HFFc6 (cell line): ENCODE measurements at places on chromosomes 12 and 14. TPM values are rescaled to one million over a fixed set of nuclear protein-coding genes. Genes with fewer than 3 reads are reported as not detected.

DNA sequence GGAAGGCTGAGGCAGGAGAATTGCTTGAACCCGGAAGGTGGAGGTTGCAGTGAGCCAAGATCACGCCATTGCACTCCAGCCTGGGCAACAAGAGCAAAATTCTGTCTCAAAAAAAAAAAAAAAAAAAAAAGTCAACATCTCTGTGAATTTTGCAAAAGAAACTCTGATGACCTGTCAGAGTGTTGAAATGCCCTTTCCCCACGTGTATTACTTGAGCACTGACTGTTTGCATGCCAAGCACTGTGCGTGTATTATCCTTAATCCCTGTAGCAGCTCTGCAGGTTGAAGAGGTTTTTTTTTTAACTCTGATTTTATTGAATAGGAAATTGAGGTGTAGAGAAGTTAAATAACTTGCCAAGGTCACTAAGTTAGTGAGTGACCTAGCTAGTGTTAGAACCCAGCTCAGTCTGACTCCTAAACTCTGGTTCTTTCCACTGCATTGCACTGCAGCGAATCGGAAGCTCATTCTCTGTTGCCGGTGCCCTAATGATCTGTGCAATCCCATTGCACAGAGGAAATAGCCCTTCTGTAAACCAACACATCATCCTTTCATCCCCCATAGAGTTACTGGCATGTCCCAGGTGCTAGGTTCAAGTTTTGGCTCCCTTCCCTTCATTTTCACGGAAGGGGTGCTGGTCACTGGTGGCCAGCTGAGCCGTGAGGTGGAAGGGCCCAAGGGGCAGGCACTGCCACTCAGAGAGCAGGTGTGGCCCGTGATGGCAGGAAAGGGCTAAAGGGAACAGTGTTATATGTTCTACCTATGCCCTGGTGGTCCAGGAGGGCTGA, 122.3 kb downstream of the EML1 start:
- peaks cover 10% of the 10 kb centered on the region for H3K4me1 ChIP-seq
- H3K27me3 ChIP-seq: no peaks in the 10 kb centered on the region
- no peak overlapping the region for H3K27ac ChIP-seq

- H3K27ac ChIP-seq: peak overlapping the region; percentile 40; the same call in 1 of the 2 replicates
- peaks cover 31% of the 10 kb centered on the region for H3K36me3 ChIP-seq
- no peaks in the 10 kb centered on the region; the same call in 1 of the 2 replicates for H3K27me3 ChIP-seq
- no peak overlapping the region for H3K4me3 ChIP-seq
- H3K4me1 ChIP-seq: peaks cover 13% of the 10 kb centered on the region
These were observed 26.8 kb upstream of the VPS33A start for GRCh38 chr12:122293081-122293480.

GRCh38 chr14:62420847-62421246, 624.4 kb downstream of the KCNH5 start:
- no peaks in the 10 kb centered on the region; the same call in 1 of the 2 replicates for H3K27me3 ChIP-seq
- no peaks in the 10 kb centered on the region for H3K4me1 ChIP-seq
- no peaks in the 10 kb centered on the region for H3K36me3 ChIP-seq
- no peak overlapping the region for H3K4me3 ChIP-seq
- no peak overlapping the region for H3K27ac ChIP-seq

- DNase-seq: no peak
- H3K36me3 ChIP-seq: peaks cover 28% of the 10 kb centered on the region
- no peak overlapping the region for H3K27ac ChIP-seq
- peaks cover 2% of the 10 kb centered on the region; the same call in 1 of the 2 replicates for H3K27me3 ChIP-seq
These were observed 13.0 kb downstream of the PARP2 start for GRCh38 chr14:20356422-20356821.

DNA sequence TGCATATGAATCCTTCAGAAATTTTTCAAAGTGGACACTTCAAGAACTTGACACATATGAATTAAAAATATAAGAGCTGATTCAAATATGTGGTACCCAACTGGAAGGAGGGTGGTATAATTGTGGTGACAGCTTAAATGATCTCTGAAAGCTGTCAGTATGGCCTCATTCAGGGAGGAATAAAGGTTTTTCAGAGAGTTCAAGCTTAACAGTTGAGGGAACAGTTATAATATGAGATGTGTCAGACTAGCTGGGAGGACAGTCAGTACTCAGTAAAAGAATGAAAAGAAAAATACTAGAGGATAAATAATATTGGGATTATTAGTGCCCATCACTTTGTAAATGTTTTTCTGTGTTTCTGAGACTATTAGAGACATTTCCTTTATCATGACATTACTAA, 277.5 kb downstream of the RASSF9 start:
- no peaks in the 10 kb centered on the region for H3K36me3 ChIP-seq
- H3K27ac ChIP-seq: no peak overlapping the region
- no peak for DNase-seq
- no peak overlapping the region for H3K4me3 ChIP-seq
- no peaks in the 10 kb centered on the region; the same call in 1 of the 2 replicates for H3K4me1 ChIP-seq

DNA sequence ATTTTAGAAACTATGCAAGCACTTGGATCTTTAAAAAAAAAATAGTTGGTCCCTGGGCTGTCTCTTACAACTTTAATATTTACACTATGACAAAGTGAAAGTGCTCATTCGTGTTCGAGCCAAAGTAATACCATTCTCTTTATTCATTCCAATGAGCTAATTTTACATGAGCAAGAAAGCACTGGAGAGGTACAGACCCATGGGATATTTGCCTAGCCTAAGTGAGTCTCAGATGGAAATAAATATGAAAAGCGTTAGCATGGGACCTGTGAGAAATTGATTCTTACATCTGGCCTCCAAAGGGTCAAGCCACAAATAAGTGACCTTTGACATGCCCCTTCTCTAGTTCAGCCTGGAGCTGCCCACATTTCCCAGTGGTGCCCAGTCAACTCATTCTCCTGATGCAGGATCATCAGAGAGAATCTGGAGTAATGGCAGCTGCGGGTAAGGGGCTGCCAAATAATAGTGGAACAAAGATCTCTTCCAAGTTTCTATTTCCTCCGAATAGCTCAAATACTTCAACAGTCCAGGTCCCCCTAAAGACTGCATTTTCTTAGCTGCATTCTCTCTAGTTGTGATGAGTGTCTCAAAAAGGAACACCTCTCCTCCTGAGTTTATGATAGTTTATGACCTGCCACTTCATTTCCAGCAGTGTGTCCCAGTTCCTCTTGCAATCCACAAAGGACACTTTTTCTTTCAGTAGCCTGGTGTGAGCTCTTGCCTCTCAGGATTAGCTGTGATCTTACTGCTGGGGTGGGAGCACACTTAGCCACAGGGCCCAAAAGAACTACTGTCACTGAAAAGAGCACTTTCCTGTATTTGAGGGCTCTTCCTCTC, 208.2 kb downstream of the DAD1 start:
- H3K4me3 ChIP-seq: peak overlapping the region; percentile 66
- peaks cover 29% of the 10 kb centered on the region for H3K27me3 ChIP-seq
- no peak overlapping the region for H3K27ac ChIP-seq
- peaks cover 22% of the 10 kb centered on the region for H3K4me1 ChIP-seq
- no peaks in the 10 kb centered on the region for H3K36me3 ChIP-seq

DNA sequence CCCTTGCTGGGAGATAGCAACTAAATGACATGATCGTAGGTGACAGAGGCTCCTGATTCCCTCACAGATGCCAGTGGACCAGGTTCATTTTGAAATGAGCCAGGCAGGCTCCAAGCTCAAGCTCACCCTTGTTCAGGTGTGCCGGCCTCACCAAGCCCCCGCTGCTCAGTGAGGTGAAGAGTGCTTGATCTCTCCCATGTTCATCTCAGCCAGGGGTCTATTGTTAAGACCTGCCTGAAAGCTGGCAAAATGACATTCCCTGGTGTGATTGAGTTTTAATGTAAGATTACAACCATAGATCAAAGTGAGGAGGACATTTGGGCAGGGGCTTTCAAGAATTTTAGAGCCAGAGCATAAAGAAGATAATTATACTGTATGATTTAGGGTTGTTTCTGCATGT, 497.9 kb downstream of the EGLN3 start:
- no peak for DNase-seq
- no peak overlapping the region for H3K27ac ChIP-seq
- H3K4me3 ChIP-seq: no peak overlapping the region
- H3K36me3 ChIP-seq: no peaks in the 10 kb centered on the region
- H3K27me3 ChIP-seq: peaks cover 4% of the 10 kb centered on the region; the same call in 1 of the 2 replicates

DNA sequence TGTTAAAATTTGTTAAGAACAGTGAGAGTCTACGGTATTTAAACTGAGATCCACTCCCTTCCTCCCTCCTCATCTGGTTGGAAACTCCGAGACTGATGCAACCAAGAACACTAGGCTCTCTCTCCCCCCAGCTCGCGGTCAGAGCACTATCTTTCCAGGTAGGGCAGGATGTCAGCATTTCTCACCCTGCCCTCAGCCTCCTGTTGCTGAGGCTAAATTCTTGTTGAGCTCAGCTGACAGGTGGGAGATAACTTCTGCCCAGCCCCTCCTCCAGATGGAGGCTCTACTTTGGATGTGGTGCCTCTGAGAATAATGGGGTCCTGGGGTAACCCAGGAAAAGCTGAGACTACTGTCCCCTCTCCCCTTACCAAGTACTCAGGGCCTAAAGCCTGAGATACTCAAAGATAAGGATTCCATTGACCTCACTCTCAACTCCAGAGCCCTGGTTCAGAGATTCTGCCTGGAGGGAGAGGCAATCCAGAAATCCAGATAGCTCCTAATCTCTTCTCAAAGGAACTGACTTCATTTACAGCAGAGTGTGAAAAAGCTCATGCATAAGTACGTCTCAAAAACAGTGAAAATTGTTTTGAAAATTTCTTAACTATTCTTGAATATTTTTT, 110.1 kb downstream of the EML5 start:
- no peak overlapping the region; the same call in 1 of the 2 replicates for H3K27ac ChIP-seq
- H3K36me3 ChIP-seq: peaks cover 20% of the 10 kb centered on the region
- DNase-seq: no peak
- H3K4me1 ChIP-seq: no peaks in the 10 kb centered on the region; the same call in 1 of the 2 replicates

GRCh38 chr12:642633-643474, 20.4 kb downstream of the NINJ2 start:
- H3K36me3 ChIP-seq: no peaks in the 10 kb centered on the region
- no peaks in the 10 kb centered on the region; the same call in 1 of the 2 replicates for H3K27me3 ChIP-seq
- peaks cover 33% of the 10 kb centered on the region for H3K4me1 ChIP-seq
- DNase-seq: peak; percentile 13
- H3K4me3 ChIP-seq: peak overlapping the region; percentile 60

GRCh38 chr12:79063258-79063657, 198.7 kb downstream of the SYT1 start:
- H3K27ac ChIP-seq: peak overlapping the region; percentile 38; the same call in 1 of the 2 replicates
- peaks cover 9% of the 10 kb centered on the region; the same call in 1 of the 2 replicates for H3K36me3 ChIP-seq
- DNase-seq: no peak
- H3K4me1 ChIP-seq: peaks cover 23% of the 10 kb centered on the region
- H3K27me3 ChIP-seq: no peaks in the 10 kb centered on the region; the same call in 1 of the 2 replicates
- no peak overlapping the region for H3K4me3 ChIP-seq

DNA sequence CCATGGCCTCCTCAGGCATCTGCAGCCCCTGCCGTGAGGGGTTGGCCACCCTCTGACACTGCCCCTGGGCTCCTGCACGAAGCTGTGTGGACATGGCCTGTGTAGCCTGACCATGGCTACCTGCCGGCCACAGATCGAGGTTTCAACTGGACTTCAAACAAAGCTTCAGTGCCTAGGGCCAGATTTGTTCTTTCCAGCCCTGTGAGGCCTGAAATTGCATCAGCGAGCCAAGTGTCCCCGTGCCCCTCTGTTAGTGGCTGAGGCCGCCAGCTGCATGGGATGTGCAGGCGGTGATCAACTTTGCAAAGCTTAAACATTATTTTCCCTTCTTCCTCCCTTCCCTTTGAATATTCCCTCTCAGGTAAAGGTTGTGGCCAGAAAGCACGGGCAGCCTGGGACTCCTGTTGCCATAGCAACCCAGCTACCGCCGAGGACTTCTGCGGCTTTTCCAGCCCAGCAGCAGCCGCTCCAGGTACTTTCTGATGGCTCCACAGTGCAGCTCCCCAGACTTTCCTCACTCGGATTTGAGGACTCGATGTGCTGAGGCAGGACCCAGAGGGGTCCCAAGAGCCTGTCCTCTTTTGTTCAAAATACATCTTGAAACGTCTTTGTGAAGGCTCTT, 35.8 kb downstream of the DDX51 start:
- H3K36me3 ChIP-seq: peaks cover 22% of the 10 kb centered on the region
- H3K27me3 ChIP-seq: no peaks in the 10 kb centered on the region; the same call in 1 of the 2 replicates
- H3K4me1 ChIP-seq: peaks cover 13% of the 10 kb centered on the region
- no peak overlapping the region for H3K4me3 ChIP-seq

DNA sequence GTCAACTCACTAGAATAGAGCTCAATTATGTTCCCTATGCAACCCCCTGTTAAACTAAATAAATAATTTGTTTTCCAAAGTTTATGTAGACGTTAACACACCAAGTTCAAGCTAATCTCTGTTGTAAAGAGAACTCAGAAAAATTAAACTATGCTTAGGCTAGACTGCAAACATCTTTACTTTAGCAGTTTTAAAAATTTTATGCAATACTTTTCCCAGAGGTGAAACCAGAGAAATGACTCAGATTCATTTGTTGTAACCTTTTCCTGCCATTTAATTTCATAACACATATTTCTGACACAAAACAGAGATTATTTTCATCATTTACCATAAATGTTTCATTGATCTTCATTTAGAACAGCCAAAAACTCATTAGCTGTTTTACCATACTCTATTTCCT, 27.4 kb downstream of the ABCC9 start:
- H3K4me3 ChIP-seq: no peak overlapping the region
- H3K27me3 ChIP-seq: no peaks in the 10 kb centered on the region
- no peaks in the 10 kb centered on the region for H3K36me3 ChIP-seq
- H3K4me1 ChIP-seq: peaks cover 35% of the 10 kb centered on the region; the same call in 1 of the 2 replicates
- no peak overlapping the region for H3K27ac ChIP-seq

GRCh38 chr14:104813286-104813685, 12.4 kb downstream of the ZBTB42 start:
- no peaks in the 10 kb centered on the region for H3K27me3 ChIP-seq
- H3K27ac ChIP-seq: no peak overlapping the region
- DNase-seq: no peak
- peaks cover 18% of the 10 kb centered on the region for H3K4me1 ChIP-seq
- no peak overlapping the region for H3K4me3 ChIP-seq

DNA sequence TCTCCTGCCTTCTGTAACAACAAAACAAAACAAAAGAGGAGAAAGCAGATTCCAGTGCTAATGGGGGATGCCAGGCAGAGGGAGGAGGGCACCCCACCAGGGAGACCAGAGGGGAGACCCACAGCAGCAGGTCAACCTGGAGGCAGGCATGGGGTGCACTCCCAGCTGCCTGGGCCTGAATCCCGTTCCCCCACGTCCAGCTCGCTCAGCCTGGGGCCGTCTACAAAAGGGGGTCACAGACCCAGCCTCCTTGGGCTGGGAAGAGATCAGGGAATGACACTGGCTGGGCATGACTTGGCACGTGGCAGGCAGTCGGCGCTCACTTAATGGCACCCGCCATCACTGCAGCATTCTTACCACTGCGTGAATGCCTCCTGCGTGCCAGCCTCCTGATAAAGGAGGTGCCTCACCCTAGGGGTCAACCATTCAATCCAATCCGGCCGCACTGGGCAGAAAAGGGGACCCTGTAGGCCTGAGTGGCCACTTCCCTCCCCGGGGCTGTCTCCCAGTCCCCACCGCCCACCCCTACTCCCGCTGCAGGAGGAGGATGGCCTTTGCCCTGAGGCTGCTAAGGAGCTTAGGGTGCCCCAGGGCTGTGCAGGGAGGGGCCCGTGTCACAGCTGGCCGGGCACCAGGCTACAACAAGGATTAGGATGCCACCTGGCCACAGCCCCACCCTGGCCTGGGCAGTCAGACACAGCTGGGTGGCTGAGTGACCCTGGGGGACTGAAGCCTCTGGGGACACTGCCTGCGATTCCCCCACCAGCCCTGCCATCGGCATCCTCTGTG, 87.5 kb downstream of the NCOR2 start:
- no peak for DNase-seq
- peak overlapping the region; percentile 60 for H3K4me3 ChIP-seq
- H3K27ac ChIP-seq: peak overlapping the region; percentile 45
- H3K4me1 ChIP-seq: peaks cover 31% of the 10 kb centered on the region

The DCAF5 gene
- total RNA-seq: 24.7 to 28.7 TPM (median 27.1 TPM) in 3 replicates

The RTN1 gene
- 0.12 TPM in 1 of 3 replicates, not detected in the others for total RNA-seq
